ENCODE measurements at places on chromosomes 1 and 21.

- DNase-seq: no peak
Measured at GRCh38 chr1:206472454-206472853, 2.2 kb downstream of the IKBKE start.

GRCh38 chr1:74771913-74772515 lies 39.1 kb downstream of the TYW3 start:
- no peak for DNase-seq

- no peak for DNase-seq
Measured at GRCh38 chr1:107378426-107378825, 237.6 kb downstream of the NTNG1 start.

DNA sequence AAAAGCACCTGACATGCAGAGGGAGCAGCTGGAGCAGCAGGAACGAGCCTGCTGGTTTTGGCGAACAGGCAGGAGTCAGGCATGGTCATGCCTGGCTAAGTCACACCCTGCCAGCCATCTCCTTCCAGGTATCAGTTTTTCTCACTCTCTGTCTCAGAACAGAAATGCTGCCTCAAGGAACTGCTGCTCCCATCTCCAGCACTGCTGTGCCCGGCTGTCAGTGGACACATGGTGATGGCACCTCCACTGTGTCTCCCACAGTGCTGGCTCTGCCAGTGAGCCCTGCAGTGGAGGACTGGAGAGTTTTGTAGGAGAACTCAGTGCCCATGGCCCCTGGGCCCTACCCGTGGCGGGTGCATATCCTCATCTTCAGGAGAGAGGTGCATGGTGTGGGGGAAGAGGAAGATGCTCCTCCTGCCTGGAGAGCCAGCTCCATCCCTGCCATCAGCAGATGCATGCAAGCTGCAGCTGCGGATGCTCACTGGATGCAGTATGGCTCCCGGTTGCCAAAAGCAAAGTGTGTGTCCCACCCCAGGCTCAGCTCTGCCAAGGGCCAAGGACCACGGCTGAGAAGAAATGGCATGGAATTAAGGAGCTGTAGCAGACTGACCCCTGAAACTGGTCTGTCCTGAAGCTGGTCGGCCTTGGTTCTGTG lies 114.7 kb downstream of the GRIK3 start:
- no peak for DNase-seq

GRCh38 chr1:44828003-44828651 lies 14.9 kb downstream of the PTCH2 start:
- no peak for DNase-seq

GRCh38 chr1:205310976-205311704 lies 10.4 kb downstream of the NUAK2 start:
- DNase-seq: no peak
